ENCODE measurements at places on chromosomes 6 and 20.

DNA sequence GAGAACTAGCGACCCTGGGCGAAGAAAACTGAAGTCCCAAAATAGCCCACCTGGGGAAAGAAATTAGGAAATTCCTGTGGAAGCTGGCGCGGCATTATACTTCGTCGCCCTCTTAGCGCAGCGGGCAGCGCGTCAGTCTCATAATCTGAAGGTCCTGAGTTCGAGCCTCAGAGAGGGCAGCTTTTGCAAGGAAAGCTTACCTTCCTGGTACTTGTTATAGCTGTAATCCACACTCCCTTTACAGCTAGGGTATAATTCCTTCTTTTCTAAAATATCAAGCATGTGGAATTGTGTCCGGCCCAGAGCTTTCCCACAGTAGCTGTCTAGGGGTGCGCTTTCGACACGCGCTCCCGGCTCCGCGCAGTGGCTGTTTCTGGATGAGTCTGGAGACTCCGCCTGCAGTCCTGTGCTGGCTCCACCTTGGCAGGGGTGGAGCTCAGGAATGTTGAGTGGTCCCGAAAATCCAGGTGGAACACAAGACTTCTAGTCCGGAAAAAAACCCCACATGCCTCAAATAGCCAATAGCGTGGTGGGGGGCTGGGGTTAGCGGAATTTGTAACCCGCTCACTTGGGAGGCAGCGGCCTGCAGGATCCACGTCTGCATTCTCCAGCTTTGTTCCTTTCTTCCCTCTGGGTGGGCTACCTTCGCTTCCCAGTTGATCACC lies 83.7 kb upstream of the ZNF322 start:
- DNase-seq = no peak

GRCh38 chr20:47454298-47455132 lies 47.2 kb upstream of the NCOA3 start:
- DNase-seq = no peak

GRCh38 chr6:37230104-37230503 lies 27.5 kb upstream of the TBC1D22B start:
- DNase-seq = no peak

DNA sequence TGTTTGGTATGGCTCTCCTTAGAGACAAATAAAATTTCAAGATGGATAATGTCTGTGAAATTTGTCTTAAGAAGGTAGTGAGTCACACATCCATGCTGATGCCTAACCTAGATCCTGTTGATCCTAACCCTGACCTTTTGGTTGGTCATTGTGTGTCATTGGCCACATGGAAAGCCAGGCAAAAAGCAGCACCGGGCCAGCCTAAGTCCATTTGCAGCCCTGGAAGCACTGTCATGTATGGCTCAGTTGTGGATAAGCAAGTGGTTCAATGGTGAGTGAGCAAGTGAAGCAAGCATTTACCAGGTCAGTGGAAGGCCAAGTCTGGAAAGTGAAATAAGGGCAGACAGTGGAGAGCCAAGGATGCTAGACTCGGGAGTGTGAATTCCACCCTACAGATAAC lies 12.1 kb upstream of the XRN2 start:
- no peak for DNase-seq

- no peak for DNase-seq
Observed at GRCh38 chr6:21836772-21837425, 243.3 kb downstream of the SOX4 start.

DNA sequence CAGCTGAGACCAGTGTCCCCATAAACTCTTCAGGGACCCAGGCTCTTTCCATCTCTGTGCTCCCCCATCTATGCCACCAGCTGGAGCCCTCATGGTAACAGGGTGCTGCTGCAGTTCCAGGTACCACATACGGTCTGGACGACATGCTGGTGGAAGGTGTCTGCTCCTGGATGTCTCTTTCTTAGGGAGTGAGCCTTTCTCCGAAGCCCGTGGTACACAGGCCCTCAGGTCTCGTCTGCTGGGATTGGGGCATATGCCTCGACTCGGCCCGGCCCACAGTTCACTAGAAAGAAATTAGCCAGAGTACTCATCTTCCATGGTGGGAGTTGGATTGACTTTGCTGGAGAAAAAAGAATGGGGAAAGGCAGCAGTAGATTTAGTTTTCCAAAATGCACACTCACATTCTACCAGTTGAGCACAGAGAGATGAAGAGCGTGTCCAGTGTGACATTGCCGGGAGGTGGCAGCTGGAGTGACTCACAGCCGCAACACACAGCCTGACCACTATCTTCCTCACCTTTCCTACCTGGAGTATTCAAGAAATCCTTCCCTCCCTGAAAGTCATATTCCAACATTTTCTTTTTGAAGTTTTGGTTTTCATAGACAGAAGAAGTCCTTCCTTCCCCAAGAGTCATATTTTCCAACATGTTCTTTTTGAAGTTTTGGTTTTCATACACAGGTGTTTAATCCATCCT lies 18.6 kb upstream of the SPO11 start:
- DNase-seq = no peak

- no peak for DNase-seq
Observed at GRCh38 chr6:72533606-72534005, 88.3 kb upstream of the KCNQ5 start.

- DNase-seq = no peak
Observed at GRCh38 chr6:18302561-18303439, 38.5 kb upstream of the DEK start.

GRCh38 chr20:38528167-38528566 lies 52.8 kb upstream of the ADIG start:
- DNase-seq = no peak

DNA sequence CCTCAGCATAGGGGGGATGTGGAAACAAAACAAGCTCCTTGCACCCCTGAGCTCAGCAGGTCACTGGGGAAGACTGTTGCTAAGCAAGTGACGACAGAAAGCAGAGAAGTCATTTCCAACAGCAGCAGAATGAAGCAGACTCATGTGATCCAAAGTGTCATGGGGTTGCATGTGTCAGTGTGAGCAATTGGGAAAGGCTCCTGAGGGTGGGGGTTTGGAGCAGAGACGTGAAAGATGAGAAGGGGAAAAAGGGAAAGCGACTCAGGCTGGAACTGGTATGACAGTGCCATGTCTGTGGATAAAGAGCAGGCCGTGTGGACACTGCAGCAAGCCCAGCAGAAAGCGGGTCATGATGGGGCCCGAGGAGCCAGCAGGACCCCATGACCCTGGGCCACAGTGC lies 363.9 kb downstream of the PREX1 start:
- DNase-seq = no peak

GRCh38 chr6:113564371-113565171 lies 292.6 kb upstream of the MARCKS start:
- DNase-seq = no peak

DNA sequence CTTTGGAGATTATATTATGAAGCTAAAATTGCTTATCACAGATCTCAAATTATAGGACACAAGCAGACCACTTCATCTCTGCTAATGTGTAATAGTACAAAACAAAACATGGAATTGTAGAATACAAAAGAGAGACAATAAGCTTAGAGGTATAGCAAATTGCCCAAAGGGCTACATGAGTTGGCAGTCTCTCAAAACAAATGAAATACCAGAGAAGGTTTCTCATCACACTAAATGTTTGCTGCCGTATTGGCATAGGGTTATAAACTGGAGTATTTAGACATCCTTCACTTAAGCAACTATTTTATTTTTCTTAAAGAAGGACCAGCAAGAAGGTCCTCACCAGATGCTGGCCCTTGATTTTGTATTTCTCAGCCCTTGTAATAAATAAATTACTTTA lies 5.9 kb upstream of the EYA4 start:
- DNase-seq = no peak

- DNase-seq = no peak
Observed at GRCh38 chr6:45661661-45662060, 283.9 kb upstream of the SUPT3H start.

- DNase-seq = no peak
Observed at GRCh38 chr20:41776421-41776820, 158.2 kb upstream of the CHD6 start.

GRCh38 chr6:73177221-73177944 lies 47.9 kb downstream of the KHDC1L start:
- no peak for DNase-seq

DNA sequence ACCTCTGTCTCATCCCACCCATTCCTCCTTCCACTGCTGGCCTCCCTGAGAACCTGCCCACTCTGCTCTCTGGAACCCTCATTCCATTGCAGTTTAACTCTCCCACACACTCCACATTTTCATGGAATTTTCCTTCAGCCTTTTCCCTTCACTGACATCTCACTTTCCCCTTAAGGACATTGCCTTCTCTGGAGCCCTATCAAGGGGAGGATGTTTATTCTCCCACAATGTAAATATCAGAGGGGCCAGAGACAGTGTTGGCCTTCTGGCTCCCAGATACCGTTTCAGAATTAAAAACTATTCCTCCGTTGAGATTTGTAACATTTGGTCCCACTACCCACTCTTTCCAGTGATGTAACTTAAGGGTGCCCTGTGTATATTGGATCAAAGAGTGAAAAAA lies 199.5 kb upstream of the KCNK16 start:
- DNase-seq = no peak

DNA sequence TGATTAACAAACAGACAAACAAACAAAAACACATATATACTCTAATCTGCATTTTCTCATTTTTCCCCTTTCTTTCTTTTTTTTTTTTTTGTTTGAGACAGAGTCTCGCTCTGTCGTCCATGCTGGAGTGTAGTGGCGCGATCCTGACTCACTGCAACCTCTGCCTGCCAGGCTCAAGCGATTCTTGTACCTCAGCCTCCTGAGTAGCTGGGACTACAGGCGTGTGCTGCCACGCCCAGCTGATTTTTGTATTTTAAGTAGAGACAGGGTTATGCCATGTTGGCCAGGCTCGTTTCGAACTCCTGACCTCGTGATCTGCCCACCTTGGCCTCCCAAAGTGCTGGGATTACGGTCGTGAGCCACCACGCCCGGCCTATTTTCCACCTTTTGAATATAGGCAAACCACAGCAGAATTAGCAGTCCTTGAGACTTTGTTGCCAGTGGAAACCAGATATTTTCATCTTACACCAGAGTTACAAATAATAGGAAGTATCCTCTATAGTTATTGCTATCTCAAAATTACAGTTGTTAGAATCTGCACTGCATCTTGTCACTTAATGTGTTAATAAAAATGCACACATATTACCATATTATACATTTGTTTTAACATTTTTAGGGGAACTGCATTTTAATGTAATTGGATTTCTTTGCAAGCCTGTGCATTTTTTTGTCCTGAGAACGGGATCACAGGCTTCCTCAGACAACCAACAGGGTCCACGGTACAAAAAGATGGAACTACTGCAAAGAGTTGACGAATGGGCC lies 208.2 kb upstream of the ZNF217 start:
- DNase-seq = no peak

Data from stimulated activated CD4-positive, alpha-beta T cell treated with anti-CD3 and anti-CD28 coated beads, Interleukin-12 subunit alpha, Interleukin-12 subunit beta, amount 100 ng/mL, for 4 hours (primary cell).